Renal cortex interstitium (tissue), 15 donors: ENCODE measurements at places on chromosomes 7 and 10. TPM values are rescaled to one million over a fixed set of nuclear protein-coding genes. Genes with fewer than 3 reads are reported as not detected.

Gene OR6V1
- polyA plus RNA-seq = not detected

Gene NRG3
- polyA plus RNA-seq = 11.8 TPM

Gene GPNMB
- 10.7 TPM for polyA plus RNA-seq

Gene AGMO
- 0.92 TPM for polyA plus RNA-seq

Gene ARPC1A
- polyA plus RNA-seq = 101 TPM

Gene CROT
- 40.1 TPM for polyA plus RNA-seq

Gene ZNF804B
- 0.20 TPM for polyA plus RNA-seq
